NCI-H345 (cell line): ENCODE measurements at places on chromosomes 2 and 18.

DNA sequence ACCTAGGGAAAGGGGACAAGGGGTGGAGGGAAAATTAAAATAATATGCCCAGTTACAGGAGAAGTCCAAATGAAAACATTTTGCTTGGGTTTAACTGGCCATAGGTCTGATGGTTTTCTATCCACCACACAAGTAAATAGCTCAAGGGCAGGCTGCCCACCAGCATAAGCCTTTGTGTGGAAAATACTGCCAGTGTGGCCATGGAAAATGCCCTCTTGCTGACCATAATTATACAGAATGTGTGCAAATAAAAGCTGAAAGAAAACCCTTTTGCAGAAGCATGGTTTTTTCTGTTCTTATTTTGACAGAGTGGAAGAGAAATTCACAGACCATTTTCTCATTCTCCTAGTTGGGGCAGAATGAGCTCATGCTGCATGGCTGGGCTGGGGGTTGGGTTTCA, 111.3 kb upstream of the SIX2 start:
- DNase-seq = no peak

- no peak for DNase-seq
These were observed 12.5 kb downstream of the BOK start for GRCh38 chr2:241570961-241571581.

- no peak for DNase-seq
These were observed 349.4 kb downstream of the SLC4A3 start for GRCh38 chr2:219976871-219977270.

DNA sequence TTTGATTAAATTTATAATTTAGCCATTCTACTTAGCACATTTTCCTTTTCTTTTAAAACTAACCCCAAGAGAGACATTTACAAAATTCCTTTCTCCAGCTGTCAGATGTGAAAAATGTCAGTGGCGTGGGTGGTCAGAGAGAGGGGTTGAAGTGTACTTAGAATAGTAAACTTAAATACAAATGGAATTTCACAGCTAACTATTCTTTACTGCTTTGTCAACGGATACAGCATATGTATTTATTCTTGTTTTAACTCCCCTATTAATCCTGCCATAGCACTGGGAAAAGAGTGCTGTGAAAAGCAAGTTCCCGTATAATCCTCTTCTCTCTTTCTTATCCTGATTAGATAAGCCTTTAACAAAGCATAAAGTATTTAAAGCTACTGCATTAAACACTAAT, 191.4 kb upstream of the CHAC2 start:
- no peak for DNase-seq

- DNase-seq = no peak
These were observed 122.7 kb downstream of the RAB3GAP1 start for GRCh38 chr2:135174810-135175093.

DNA sequence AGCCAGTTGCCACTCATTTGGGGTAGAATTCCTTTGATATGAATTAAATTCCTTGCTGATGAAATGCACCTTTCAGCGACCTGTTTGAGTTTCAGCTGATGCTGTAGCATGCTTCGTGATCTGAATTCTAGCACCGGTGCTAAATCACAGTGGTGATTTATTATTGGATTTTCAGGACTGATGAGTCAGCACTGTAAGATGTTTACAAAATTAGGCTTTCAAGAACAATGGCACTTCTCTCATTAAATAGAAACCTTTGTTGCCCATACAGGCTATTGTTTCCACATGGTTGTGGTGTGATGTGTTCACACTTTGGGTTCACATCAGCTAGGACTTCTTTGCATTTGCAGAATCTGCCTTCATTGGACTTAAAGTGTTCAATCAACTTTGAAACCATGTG, 687.7 kb downstream of the ARHGAP15 start:
- DNase-seq = no peak
